ENCODE measurements at places on chromosomes 1 and 21. TPM values are rescaled to one million over a fixed set of nuclear protein-coding genes. Genes with fewer than 3 reads are reported as not detected.

DNA sequence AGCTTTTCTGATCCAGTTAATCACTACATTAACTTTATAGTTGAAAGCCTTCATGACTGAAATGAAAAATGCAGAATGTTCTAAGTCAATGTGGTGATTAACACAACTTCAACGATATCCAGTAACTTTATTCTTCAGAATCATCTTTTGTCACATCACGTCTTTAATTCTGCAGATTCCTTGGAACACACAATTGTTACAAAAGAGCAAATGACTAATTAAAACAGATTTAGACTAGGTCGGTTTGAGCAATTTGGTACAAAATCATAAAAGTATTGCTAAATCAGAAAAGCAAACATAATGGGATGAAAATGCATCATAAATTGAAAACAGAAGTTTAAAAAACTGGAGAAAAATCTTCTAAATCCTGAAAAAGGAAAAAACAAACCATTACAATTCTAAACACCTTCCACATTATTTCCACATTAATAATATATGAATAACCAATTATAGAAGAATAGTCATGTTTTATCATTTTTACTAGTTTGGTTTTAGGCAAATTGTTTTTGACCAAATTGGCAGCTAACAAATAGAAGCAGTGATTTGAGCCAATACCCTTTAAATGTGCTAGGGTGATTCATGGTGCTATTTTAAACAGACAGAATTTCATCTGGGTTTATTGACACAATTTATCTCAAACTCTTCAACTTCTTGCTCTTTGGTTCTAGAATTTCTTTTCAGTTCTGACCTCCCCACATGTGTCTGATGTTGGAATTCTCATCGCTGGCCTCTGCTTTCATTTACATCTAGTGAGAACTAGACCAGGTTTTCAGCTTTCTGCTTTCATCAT is 468.1 kb upstream of the PTBP2 start:
- DNase-seq: no peak

GRCh38 chr1:7753641-7754040 is 17.5 kb upstream of the VAMP3 start:
- DNase-seq: no peak

- DNase-seq: no peak
Measured at GRCh38 chr1:12464598-12465056, 153.4 kb downstream of the DHRS3 start.

DNA sequence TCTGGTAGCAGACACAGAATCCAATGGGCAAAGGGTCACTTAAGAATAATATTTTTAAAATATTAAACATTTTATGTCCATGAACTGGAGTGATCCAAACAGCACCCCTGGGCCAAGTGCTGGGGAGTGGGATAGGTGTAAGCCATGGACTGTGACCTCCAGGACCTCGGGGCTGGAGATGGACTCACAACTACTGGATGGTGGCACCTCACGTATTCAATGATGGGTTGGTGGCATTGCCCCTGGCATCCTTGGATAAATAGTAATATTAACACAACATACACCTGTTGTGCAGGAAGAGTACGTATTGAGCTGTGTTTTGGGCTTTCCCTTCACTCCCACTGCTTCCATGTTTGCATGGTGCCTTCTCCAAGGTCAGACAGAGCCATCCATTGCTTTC is 39.3 kb upstream of the TENT5C start:
- DNase-seq: no peak

- DNase-seq: no peak
Measured at GRCh38 chr1:170664093-170664827, at the start of gene PRRX1. Gene PRRX1, plus strand, starts transcription at chr1:170664131. Its CDS starts 88 bp downstream, at chr1:170664219.

DNA sequence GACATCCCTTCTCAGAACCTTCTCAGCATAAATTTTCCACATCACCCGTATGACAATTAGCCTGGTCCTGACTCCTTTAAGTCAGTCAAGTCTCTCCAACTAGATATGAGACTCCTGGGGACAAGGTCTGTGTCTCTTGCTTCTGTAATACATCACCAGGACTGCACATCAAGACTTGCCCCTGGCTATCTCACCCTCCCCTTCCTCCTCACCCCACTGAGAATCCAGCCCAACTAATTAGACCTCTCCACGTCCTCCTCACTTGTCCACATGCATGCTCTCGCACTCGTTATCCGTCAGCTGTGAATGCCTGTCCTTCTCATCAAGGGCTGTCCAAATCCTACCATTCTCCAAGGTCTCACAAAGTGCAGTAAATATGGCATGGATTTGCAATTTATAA is 542.8 kb downstream of the PTPRU start:
- no peak for DNase-seq

- DNase-seq: no peak
Measured at GRCh38 chr1:172515436-172515835, 17.5 kb upstream of the SUCO start.

DNA sequence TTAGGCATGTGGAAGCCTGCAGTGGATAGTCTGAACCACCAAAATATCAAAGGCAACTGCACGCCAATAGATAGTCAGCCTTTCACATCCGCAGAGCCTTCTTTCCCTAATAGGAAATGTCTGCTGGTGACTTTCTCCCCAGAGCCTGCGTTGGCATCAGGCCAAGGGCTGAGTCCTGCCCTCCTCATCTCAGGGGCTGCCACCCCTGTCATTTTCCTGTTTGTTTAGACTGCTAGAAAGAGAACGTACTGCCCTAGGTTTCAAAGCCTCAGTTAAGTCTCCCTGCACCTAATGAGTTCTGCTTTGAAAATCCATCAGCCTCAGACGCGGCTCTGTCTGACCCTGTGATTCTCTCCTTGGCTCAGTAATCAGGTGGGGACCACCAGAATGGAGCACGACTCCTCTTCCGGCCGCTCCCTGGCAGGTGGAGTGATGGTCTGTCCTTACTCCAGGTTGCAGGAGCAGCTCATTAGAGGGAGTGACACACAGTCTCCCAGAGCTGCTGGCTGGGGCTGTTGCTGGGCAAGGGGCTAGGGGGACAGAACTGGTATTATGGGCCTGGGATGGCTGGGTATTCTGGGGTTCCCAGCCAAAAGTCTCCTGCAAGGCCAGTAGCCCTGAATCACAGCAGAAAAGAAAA is 27.3 kb downstream of the STUM start:
- DNase-seq: no peak

GRCh38 chr1:77400781-77401180 is 119.0 kb downstream of the AK5 start:
- no peak for DNase-seq

DNA sequence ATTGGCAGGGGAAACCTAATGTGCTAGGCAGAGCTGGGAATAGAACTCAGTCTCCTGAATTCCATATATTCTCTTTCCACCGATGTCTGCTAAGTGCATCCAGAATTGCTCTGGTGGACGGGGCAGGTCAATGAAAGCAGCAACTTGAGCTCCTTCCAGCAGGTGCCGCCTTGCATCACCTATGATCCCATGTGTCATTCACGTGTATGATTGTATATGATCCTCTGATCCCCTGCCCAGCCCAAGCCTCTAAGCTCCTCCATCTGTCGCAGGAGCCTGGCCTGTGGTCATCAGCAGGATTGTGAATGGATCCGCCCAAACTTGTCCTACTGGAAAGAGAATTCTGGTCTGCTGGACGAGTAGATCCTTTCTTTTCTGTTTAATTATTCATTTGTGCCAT is 13.1 kb downstream of the ACTA1 start:
- no peak for DNase-seq

GRCh38 chr1:231028682-231029081 is 11.4 kb downstream of the FAM89A start:
- DNase-seq: no peak

DNA sequence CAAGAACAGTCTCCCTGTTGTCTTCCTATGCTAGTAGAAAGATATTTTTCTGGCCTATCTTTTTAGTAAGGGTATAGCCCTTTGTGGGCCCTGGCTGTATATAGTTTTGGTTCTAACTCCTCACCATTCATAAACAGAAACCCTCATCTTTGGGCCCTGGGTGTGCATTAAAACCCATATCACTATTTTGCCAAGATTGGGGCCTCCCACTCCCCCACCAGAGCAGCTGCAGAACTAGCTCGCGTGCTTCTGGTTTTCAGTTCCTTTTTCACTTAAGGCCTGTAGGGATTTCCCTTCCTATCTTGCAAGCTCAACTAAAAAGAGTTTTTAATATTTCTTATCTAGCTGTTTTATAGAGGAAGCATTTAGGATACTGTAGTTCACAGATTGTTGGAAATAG is 106.4 kb downstream of the RGL1 start:
- no peak for DNase-seq

GRCh38 chr1:234144901-234145300 is 228.4 kb upstream of the COA6 start:
- DNase-seq: no peak

LAMB3 gene
- total RNA-seq: 2.0 TPM

RPL22 gene
- total RNA-seq: 99.9 TPM

NR1I3 gene
- total RNA-seq: 0.68 TPM

LRRC53 gene
- 0.08 TPM for total RNA-seq

LCA5L gene
- total RNA-seq: 61.9 TPM

S100A10 gene
- 110 TPM for total RNA-seq

CHI3L2 gene
- 0.55 TPM for total RNA-seq

Measured in testis (tissue), 5 donors.